ENCODE measurements at places on chromosomes 2 and 18. TPM values are rescaled to one million over a fixed set of nuclear protein-coding genes. Genes with fewer than 3 reads are reported as not detected.

Gene PPP1CB
- total RNA-seq, result 133 TPM

Gene ABCB6
- total RNA-seq, result 31.1 TPM

Gene CD28
- not detected for total RNA-seq

Gene LRATD1
- not detected for total RNA-seq

Data from A549 treated with DMSO at 1 μM for 4 hours (cell line).